ENCODE measurements at places on chromosomes 7 and 10.
A peak's percentile ranks its signal among the peaks of the same experiment; 100 is the strongest.

DNA sequence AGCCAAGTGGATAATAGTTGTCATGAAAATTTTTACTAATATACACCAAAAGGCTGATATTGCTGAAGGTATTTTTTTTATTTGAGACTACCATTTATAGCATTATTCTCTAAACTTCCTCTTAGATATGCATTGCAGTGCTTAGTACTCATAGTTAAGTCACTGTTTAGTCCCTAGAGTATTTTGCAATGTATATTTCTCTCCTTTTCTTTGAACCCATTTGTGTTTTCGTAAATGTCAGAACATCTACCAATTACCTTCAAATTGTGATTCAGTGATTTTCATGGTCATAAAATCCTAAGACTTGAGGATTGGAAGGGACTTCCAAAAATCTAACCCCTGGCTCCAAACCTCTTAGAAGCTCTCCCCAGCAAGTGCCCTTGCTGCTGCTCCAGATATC is 21.5 kb upstream of the CYP26C1 start:
- no peak for DNase-seq

DNA sequence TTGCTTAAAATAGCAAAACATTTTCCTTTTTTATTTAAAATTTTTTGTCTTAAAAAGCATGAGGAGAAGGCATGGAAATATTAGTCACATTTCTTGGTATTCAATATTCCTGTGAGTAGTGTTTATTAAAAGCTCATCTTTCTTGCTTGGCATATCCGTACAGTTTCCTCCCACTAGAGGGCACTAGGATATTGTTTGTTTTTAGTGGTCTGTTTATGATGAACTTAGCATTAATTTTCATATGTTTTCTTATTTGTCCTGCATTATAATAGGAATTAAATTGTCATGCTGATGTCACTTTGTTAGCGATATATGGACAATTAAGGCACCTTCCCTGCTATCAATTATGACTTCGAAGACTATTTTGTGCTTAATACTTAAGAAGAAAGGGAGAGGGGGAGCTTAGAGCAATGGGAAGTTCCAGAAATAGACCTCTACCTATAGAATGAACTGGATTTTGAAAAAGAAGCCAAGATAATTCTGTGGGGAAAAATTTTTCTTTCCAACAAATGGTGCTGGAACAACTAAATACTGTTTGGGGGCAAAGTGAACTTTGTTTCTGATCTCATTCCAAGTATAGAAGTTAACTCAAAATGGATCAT is 91.0 kb upstream of the STRIP2 start:
- no peak for DNase-seq

- no peak for DNase-seq
Measured at GRCh38 chr7:47327346-47327697, 254.6 kb downstream of the TNS3 start.

GRCh38 chr10:57628592-57629284 is 639.0 kb downstream of the IPMK start:
- no peak for DNase-seq

DNA sequence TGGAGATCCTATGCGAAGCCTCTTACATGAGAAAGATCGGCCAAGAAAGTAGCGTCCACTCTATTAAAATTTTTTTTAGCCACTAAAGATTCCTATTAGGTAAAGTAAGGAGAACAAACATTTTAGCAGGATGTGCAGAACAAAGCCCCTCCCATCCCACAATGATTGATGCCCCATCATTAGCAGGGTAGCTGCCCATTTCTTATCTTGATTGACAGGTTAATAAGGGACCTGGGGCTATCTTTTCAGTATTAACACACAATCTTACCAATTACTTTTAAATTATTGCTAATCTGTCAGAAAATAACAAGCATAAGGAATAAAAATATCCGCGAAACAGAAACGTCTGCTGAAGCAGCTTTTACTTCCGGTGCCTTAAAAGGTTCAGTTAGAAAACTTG is 5.1 kb downstream of the FZD8 start:
- DNase-seq, result no peak

- DNase-seq, result no peak
Measured at GRCh38 chr7:30472784-30473775, 5.5 kb downstream of the NOD1 start.

DNA sequence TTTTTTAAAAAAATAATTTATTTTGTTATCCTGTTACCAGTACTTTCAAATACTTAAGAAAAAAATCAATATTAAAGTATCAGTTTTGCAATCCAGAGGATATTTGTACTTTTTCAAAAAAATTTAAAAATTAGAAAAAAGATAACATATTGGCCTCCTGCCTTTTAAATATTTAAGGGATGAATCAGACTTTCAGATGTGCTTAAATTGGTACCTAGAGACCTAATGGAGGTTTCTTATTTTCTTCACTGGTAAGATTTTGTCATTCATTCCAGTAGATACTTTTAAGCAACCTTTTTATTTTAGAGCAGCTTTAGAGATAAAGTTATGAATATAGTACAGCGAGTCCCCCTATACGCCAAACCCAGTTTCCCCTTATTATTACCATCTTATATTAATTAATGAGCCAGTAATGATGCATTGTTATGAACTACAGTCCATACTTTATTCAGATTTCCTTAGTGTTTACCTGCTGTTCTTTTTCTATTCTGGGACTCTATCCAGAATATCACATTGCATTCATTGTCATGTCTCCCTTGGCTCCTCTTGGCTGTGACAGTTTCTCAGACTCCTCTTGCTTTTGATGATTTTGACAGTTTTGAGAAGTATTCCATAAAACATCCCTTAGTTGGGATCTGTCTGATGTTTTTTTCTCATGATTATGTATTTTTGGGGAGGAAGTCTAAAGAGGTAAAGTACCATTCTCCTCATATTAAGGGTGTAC is 34.2 kb downstream of the BICC1 start:
- DNase-seq, result no peak

GRCh38 chr7:156174428-156174827 is 362.2 kb upstream of the SHH start:
- no peak for DNase-seq

GRCh38 chr7:36157527-36158320 is 4.7 kb downstream of the EEPD1 start:
- no peak for DNase-seq

- no peak for DNase-seq
Measured at GRCh38 chr7:95549818-95550529, 46.3 kb downstream of the PDK4 start.

DNA sequence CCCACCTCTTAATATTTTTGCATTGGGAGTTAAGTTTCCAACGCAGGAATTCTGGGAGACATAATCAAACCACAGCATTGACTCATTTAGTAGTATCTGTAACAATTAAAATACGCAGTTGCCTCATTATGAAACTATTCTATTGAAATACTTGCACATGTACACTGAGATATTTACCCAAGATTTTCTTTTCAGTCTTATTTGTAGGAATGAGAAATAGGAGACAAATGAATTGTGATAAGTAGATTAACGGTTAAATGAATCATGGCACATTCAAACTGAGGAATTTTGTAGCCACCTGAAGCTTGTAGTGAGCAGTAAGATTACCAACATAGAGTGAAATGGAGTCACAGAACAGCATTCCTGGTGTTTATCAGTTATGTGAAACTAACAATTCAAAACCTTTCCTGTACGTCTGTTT is 18.1 kb downstream of the RP9 start:
- no peak for DNase-seq

GRCh38 chr10:79910344-79910743 is 38.6 kb downstream of the SFTPD start:
- no peak for DNase-seq

GRCh38 chr7:1977059-1977875 is 255.5 kb downstream of the MAD1L1 start:
- DNase-seq, result no peak

- no peak for DNase-seq
Measured at GRCh38 chr7:95035295-95035694, 127.9 kb downstream of the PPP1R9A start.

- no peak for DNase-seq
Measured at GRCh38 chr7:57339198-57339944, 110.6 kb upstream of the ZNF716 start.

DNA sequence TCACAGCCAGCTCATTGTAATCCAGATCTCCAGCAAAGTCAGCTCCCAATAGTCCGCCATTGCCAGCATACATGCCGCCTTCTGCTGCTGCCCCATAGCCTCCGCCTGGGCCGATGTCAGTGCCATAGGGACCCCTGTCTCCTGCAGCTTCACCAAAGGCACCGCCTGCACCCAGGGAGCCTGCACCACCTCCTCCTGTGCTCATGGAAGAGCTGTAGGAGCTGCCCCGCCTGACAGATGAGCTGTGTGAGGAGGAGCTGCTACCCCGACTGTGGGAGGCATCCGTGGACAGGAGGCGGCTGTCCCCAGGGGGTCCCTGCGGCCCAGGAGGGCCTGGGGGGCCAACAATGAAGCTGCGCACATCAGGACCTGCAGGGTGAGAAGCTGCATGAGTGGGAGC is 51.7 kb downstream of the COL17A1 start:
- DNase-seq, result no peak

GRCh38 chr10:6273351-6273750 is 70.6 kb downstream of the PFKFB3 start:
- DNase-seq, result no peak

GRCh38 chr7:106075937-106076336 is 36.2 kb downstream of the SYPL1 start:
- no peak for DNase-seq

- DNase-seq, result no peak
Measured at GRCh38 chr10:606762-607544, 82.5 kb downstream of the DIP2C start.

DNA sequence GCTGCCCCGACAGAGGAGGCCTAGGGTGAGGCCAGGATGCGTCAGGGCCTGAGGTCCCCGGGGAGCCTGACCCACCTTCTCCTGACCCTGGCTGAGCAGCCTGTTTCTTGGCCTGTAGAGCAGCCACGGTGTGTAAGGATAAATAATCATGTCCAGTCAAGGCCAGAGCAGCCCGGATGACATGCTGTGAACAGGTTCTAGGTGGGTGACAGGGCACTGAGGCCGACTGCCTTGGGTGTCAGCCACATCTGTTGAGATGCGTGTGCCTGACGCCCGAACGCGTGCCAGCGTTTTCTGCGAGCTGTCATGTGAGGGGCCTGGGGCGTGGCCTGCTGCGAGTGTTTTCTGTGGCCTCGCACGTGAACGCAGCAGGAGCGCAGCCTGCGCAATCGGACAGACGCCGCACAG is 118.3 kb downstream of the FAM53B start:
- no peak for DNase-seq

DNA sequence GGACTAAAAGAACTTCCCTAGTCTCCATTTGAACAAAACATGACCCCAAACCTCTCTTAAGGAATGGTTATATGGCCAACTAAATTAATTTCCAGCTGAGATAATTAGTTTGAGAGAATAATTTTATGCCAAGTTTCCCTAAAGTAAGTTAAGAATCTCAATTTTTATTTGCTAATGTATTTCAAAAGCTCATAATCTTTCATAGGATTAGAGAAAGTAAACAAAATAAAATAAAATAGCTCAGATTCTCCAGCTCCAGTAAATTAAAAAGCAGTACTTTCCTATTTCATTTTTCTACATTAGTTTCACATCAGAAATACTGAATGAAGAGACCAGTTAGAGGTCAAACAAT is 44.4 kb downstream of the ENO4 start:
- no peak for DNase-seq

GRCh38 chr10:89092439-89092838 is 101.8 kb downstream of the FAS start:
- no peak for DNase-seq

DNA sequence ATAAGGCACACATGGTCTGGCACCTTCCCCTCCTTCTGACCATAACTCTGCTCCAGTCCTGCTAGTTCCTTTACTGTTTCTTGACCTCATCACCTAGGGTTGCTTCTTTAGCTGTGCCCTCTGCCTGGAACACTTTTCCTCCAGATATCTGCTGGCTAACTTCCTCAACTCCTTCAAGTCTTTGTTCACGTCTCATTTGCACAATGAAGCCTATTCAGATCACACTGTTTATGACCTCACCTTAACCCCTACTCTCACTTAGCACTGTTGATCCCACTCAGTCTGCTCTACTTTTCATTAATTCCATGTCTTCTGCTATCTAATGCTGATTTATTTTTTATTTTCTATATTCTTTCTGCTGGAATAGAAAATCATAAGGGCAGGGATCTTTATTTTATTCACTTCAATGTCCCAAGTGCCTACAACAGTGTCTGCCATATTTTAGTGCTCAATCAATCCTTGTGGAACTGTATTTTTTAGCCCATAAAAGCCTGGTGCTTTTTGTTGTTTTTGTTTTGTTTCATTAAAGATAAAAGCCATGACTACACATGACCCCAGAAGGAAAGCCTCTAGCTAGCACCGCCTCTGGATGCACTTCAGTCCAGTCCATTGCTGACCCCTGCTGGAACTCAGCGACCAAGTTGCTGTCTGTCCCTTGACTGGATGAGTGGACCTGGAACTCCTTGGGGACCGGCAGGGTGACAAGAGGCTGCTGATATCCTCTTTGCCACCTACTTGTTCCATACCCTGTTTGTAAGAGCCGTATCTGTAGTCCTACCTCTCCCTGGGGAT is 12.3 kb downstream of the KLF14 start:
- no peak for DNase-seq

GRCh38 chr10:102712843-102713538 is 1.2 kb downstream of the ARL3 start:
- DNase-seq, result no peak

GRCh38 chr7:33596686-33597085 is 308.7 kb upstream of the BMPER start:
- DNase-seq, result no peak

- DNase-seq, result no peak
Measured at GRCh38 chr10:29443745-29444523, 155.1 kb downstream of the LYZL1 start.

GRCh38 chr10:43395571-43396060 is 13.4 kb downstream of the HNRNPF start:
- DNase-seq, result peak; percentile 36

GRCh38 chr10:44557596-44558191 is 172.8 kb upstream of the CXCL12 start:
- DNase-seq, result no peak

GRCh38 chr7:128351296-128352152 is 7.8 kb upstream of the RBM28 start:
- DNase-seq, result no peak

- no peak for DNase-seq
Measured at GRCh38 chr7:23968791-23969190, 258.8 kb downstream of the STK31 start.

DNA sequence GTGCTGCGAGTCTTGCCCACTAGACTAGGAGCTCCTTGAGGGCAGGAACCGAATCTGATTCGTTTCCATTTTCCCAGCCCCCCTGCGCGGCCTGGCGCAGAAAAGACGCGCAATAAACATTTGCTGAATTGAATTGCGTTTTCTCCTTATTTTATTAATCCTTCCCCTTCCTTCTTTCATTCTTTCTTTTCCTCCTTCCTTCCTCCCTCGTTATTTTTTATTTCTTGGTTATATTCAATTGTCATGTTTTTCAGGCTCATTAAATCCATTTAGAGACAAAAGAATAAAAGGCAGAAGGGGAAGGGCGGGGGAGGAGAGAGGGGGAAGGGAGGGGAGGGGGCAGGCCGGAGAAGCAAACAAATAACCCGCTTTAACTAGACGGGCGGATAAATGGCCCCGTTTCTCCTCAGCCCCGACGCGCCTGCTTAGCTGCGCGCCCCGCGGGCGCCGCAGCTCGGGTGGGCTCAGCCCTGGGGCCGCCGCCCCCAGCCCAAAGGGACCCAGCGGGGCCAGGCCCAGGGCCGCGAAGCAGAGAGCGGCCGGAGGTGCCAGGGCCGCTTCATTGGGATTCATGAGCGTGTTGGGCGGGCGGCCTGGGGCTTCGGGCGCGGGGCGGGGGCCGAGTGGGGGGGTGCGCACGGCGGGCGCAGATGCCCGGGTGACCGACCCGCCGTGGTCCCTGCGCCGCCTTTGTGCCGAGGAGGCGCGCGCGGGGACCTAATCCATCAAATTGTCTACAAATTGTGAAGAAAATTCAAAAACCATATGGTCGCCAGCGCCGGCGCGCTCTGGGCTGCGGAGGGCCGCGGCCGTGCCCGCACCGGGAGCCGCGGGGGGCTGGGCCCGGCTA is 5.0 kb downstream of the LBX1 start:
- DNase-seq, result no peak
